ENCODE measurements at places on chromosomes 7 and 10.

DNA sequence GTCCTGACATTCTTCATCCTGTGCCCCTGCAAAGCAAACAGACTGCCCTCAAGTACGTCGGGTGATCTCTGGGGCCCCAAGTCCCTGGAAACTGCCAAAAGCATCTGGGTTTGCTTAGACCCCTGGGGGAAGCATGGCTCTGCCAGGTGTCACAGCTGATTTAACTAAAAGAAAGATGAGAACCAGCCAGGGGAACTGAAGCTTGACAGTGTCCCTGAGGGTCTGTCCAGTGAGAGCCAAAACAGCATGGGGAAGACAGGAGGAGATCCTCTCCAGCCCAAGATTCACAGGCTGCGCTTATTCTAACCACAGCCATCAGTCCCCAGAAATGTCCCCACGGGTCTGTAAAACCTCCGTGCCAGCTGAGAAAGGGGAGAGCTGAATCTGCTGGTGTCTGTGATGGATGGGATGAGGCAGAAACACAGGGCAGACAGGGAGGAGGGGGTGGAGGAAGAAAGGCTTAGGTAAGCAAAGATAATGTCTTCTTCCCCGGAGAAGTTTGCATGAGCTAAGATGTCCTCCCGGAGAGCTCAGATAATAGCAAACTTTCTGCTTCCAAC is 21.3 kb downstream of the CCDC3 start:
- no peak for DNase-seq

DNA sequence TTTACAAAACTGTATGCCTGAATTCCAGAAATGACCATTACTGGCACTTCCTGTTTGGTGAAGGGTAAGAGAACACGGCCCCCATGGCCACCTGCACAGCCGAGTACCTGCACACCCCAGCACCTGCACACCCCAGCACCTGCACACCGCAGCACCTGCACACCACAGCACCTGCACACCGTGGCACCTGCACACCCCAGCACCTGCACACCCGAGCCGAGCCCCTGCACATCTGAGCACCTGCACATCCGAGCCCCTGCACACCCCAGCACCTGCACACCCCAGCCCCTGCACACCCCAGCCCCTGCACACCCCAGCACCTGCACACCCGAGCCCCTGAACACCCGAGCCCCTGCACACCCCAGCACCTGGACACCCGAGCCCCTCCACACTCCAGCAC is 243.5 kb downstream of the DNAJB6 start:
- DNase-seq, result no peak

GRCh38 chr10:60952846-60953220 is 8.8 kb upstream of the RHOBTB1 start:
- DNase-seq, result no peak

DNA sequence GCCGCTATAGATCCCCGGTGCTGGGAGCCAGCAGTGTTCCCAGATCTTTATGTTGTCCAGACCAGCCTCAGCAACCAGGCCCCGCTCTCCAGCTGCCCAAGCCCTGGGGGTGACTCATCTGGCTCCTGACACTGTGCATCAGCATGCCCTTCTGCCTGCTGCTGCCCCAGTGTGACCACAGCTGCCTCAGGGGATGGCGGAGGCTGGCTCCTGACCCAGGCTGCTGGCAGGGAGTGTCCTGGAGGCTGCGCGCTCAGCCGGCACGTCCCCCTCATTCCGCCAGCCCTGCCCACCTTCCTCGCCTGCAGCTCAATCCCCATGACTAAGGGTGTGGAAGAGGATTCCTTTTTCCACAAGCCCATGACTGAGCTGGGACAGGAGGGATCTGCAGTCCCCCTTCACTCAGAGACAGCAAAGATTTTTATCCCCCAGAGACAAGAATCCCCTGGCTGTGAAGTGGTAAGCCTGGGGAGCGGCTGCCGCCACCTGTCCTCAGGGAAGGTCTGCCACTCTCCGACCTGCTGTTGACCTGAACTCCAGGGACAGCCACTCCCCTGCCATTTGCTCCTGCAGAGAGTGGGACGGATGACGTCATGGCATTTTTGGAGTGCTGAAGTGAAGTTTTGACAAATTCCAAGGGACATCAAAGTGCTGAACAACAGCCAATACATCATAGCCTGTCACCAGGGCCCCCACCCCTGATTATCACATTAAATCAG is 182.8 kb upstream of the BMPER start:
- no peak for DNase-seq

GRCh38 chr7:48154792-48155413 is 16.4 kb upstream of the ABCA13 start:
- DNase-seq, result no peak

- DNase-seq, result no peak
These were observed 69.0 kb upstream of the VOPP1 start for GRCh38 chr7:55641273-55641691.

- no peak for DNase-seq
These were observed 34.6 kb downstream of the PHTF2 start for GRCh38 chr7:77833136-77833535.

DNA sequence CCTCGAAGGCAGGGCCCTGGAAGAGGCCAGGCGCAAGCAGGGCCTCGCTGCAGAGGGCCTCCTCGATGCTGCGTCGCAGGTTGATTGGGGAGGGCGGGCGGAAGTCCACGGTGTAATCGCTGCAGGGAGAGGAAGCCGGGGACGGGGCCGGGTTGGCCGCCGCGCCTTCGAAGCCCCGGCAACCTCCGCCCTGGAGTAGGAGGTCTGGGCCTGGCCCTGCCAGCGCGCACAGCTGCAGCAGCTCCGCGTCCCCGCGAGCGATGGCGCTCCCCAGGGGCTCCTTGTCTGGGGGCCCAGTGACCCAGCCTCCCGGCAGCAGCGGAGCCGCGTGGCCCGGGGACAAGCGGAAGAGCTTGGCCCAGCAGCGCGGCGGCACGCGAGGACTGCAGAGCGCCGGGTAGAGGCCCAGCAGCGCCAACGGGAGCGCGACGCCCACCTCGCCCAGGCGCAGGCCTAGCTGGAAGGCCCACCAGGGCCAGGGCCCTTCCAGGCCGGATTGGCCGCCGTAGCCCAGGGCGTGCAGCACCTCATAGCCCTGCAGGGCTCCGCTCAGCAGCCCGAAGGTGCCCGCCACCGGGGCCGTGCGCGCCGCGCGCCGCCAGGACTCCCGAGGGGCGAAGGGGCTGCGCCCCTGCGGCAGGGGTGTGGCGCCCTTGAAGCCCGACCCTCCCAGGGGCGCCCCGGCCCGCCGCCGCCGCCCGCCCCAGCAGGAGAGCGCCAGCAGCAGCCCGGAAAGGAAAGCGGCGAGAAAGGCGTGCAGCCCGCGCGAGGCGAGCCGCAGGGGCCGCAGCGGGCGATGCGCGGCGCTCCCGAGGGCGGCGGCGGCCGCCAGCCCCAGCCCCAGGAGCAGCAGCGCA is 7.8 kb upstream of the RBM28 start:
- DNase-seq, result peak; percentile 20

DNA sequence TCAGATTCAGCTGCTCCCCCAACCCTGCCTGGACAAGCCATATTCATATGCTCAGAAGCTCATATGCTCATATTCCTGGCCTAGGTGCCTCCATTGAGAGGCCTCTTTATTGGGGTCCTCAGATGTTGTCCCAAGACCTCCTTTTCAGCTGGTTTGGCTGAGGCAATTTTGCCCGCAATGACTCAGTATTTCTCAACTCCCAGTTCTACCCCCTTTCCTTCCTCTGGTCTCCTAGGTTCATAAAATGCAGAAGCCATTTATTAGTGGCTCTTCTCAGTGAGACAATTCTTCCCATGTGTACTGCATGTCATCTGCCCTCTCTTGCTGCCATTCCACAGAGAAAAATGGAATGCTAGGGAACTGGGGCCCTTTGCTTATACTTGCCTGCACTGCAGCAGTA is 110.7 kb downstream of the INHBA start:
- no peak for DNase-seq

DNA sequence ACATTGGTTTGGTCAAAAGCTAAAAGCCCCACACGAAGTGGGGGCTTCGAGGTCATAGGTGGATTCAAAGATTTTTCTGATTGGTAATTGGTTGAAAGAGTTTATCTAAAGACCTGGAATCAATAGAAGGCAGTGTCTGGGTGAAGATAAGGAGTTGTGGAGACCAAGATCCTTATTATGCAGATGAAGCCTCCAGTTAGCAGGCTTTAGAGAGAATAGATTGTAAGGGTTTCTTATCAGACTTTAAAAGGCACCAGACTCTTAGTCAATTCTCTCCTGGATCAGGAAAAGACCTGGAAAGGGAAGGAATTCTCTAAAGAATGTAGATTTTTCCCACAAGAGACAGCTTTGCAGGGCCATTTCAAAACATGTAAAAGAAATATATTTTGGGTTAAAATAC is 260.2 kb downstream of the PHF14 start:
- no peak for DNase-seq

DNA sequence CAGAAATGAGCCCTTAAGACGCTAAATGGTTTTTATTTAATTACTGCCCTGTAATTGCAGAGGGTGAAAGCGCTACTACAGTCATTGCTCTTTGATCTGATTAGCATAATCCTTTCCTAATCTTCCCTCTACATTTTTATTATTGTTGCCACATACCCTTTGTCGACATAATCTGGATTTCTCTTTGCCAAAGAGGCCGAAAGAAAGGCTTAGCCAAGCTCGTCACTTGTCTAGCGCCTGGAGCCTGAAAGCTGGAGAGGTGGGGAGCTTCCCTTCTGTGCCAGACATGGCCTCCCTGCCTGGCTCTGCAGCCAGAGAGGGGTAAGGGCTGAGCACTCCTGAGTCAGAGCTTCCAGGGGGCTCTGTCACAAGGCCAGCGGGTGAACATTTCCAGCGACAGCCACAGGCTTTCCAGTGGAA is 145.9 kb downstream of the PRKAG2 start:
- no peak for DNase-seq

Measured in activated CD8-positive, alpha-beta memory T cell treated with anti-CD3 and anti-CD28 coated beads, Interleukin-2, amount 50 U/mL, for 4 hours (primary cell).